ENCODE measurements at places on chromosomes 1 and 21. TPM values are rescaled to one million over a fixed set of nuclear protein-coding genes. Genes with fewer than 3 reads are reported as not detected.

DNA sequence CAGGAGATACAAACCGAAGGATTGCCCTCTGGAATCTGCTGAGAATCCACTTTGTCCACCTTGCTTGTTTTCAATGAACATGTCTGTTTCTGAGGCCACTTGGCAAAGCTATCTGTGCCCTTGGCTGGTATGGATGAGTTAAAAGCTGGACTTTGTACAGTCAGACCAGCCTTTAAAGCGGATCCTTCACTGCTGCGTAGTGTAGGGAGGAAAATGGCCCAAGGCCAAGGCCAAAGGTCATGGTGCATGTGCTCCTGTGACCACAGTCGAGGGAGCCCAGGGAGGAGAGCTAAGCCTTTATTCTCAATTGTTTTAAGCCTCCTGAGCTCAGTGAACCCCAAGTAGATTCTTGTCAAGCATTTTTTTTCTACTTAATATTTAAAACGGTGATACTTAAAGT, 37.0 kb downstream of the KCNJ15 start:
- DNase-seq: no peak

DNA sequence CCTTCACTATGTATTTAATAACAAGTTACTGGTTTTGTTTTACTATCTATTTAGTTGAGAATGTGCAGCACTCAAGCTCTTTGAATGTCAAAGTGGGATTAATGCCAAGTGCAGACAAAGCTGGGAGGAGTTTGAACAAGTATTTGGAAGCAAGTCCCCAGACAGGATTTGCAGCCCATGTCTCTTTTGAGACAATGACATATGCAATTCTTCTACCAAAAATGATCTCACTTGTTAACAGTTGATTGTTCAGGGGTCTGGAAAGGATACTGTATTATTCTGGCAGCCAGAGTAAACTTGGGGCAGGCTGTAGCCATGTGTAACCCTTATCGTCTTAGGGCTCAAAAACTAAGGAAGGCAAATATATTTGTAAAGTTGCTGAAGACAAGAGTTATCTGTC, 15.8 kb downstream of the COLGALT2 start:
- no peak for DNase-seq

GRCh38 chr1:38064197-38064903, 17.8 kb upstream of the POU3F1 start:
- DNase-seq: no peak

DNA sequence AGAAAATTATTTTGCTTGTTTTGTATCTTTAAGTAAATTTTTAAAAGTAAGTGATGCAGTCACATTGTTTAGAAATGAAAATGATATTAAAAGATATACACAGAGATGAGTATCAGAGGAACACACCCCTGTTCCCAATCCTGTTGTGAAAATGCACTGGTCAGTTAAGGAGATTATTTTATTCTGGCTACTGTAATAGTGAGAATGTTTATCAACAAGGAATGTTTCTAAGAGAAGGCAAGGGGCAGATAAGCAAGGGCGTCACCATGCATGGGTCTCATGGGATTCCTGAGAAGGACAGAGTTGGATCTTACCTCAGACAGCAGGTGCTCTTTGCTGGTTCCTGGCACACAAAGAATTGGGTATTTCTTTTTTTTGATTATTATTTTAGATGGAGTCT, 21.8 kb downstream of the C1orf52 start:
- no peak for DNase-seq

DNA sequence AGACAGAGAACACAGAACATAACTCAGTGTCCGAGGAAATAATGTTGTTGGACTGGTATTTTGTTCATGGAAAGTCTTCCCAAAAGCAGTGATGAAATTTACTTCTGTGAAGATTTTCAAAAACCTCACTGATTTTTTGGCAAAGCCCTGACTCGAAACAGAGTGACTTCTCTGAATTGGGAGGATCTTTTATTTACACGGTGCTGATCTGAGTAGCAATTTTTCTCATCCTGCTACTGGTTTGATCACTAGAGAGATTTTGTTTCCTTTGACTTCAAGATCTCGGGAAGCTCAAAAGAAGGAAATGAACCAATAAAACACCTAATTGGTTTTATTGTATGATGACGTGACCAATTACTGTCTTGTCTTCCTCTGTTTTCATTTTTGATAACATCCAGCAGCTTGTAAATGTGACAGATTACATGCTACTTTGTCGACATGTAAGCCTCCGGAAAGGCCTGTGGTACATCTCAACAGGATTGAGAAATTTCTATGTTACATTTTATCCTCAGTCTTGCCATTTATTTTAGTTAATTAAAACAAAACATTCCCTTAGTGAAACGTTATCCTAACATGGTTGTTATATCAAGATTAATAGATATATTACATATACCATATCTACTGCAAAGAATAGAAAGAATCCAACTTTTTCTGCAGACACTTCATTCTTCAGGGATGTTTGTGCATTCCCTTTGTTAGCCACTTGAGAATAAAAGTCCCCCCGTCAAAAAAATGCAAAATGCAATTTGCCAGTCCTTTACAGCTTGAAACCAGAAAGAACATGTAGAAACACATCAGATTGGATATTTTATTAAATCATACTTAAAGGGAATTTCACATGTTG, 42.8 kb upstream of the IFI44L start:
- DNase-seq: no peak

DNA sequence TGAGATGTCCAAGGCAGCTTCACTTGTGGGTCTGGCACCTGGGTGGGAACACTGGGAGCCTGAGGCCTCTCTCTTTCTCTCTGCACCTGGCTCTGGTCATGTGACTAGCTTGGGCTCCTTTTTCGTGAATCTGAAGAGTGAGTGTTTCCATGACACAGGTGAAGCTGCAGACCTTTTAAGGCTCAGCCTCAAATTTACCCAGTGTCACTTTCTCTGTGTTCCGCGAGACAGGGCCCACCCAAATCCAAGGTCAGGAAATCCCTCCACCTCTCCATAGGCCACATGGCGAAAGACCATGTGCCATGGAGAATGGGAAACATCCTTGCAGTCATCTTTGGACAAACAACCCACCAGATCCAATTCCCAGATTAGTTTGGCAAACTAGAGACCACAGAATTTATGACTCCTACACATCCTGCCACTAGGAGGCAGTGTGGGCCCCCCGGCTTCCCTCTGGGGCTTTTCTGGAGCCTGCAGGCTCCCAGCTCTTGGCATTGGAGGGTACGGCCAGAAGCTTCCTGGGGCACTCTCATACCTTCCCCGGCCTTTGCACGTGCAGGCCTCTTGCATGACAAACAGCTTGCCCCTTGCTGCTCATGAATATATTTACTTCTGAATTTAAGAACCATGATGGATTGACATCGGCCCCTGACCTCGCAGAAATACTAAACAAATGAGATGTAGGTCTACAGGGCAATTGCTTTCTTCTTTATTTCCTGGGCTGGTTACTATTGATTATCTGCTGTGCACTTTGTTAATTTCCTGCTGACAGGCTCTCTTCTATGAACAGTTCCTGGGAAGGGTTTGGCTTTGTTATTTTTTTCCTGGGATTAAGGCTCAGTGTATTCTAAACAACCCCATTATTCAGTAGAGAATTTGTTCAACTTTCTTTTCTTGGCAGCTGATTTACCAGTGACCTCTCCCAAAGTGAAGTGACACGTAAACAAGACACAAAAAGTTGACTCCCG, 180.7 kb downstream of the KAZN start:
- peak; percentile 69 for DNase-seq

Gene PROK1
- 0.41 TPM for total RNA-seq

GRCh38 chr1:236039740-236040685, 24.9 kb downstream of the NID1 start:
- no peak for DNase-seq

Gene CD1E
- total RNA-seq: 3.8 TPM

GRCh38 chr1:86976664-86977063, 62.2 kb downstream of the HS2ST1 start:
- DNase-seq: no peak

DNA sequence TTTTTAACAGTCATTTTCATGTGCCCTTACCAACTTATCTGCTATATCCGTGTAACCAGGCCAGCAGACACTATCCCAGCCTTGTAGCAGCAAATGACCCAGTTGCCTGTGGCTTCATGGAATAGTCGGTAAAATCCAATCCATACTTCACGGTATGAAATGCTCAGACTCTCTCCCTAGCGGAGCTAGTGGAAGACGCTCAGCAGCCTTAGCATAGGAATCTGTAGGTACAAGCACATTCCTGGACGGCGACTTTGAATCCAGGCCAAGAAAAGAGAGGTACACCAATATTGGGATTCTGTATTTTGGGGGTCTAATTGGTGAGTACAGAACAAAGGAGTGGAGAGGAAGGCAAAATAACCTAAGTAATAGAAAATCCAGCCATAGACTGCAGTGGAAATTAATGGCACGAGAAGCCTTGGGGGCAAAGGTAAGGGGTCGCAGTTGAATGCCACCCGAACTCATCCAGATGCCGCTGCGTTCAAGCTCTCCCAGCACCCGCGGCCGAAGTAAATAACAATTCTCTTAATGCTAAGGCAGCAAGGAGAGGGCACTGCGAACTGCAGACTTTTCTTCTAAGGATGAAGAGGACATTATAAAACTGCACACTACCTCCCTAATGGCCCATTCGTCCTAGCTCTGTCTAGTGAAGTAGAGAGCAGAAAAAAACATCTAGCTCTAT, 17.7 kb upstream of the TBX15 start:
- no peak for DNase-seq

All from upper lobe of right lung (tissue), 1 donor.